Activated CD4-positive, CD25-positive, alpha-beta regulatory T cell treated with anti-CD3 and anti-CD28 coated beads, Interleukin-2, amount 50 U/mL, for 24 hours (primary cell): ENCODE measurements at places on chromosomes 16 and 17.

DNA sequence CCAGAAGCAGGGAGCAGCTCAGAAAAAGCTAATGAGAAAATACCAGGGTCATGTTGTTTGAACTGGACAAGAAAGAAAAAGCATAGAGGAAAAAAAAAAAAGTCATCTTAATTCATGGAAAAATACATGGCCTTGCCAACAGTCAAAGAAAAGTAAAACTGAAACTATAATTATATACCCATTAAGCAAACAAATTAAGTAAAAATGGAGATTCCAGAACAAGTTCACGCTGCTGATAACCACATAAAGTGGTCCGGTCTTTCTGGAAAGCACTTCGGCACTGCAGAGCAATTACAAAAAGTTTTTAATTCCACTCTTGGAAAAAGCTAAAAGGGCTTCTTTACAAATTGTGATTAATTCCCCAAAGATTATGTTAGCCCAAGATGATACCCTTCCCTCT, 12.4 kb upstream of the P2RX5 start:
- no peak for ATAC-seq

GRCh38 chr16:4663465-4663776, 29.9 kb upstream of the NUDT16L1 start:
- ATAC-seq, result no peak

GRCh38 chr16:16821261-16821660, 442.3 kb downstream of the NPIPA7 start:
- no peak for ATAC-seq

DNA sequence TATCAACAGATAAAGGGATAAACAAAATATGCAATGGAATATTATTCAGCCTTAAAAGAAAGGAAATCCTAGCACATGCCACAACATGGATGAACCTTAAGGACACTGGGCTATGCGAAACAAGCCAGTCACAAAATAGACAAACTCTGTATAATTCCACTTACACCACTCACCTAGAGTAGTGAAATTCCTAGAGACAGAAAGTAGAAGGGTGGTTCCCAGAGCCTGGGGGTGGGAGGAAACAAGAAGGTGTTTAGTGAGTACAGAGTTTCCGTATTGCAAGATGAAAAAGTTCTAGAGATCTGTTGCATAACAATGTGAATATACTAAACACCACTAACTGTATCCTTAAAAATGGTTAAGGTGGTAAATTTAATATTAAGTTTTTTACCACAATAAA, 10.0 kb downstream of the SPOP start:
- ATAC-seq, result no peak

GRCh38 chr16:57196286-57196685, 10.2 kb downstream of the RSPRY1 start:
- ATAC-seq, result no peak

DNA sequence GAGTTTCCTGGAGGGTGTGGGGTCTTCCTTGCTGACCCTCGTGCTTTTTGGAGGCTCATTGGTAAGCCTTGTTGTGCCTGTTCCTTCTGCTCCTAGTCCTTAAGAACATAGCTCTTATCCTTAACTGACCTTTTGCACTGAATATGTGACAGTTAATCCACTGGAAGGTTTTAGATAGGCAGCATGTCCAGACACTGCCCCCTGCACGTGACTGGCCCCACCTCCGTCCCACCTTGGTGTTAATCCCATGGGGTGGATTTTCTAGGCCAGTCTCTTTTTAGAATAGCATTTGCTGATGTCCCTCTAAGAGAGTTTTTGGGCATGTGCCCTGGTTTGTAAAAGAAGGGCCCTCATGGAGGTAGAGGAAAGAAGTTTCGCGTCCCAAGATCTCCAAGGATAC, 58.3 kb downstream of the RBFOX1 start:
- no peak for ATAC-seq
